ENCODE measurements at places on chromosomes 7 and 10.

- DNase-seq = no peak
These were observed 188.4 kb downstream of the POLR1F start for GRCh38 chr7:19520392-19520791.

DNA sequence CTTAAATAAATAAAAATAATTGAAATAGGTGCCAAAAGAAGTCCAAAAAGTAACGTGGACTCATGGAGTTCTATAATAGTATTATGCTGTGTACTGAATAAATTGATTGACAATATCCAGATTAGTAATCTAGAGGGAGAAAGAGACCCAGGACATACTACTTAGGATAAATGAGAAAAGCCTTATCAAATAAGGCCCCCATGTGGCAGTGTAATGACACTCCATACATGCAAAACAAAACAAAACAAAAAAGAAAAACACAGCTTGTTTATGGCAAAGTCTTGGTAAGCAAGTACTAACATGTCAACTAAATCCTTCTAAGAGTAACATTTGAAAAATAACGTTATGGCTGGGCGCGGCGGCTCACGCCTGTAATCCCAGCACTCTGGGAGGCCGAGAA, 3.6 kb upstream of the RUNDC3B start:
- peak; percentile 13 for DNase-seq

- DNase-seq = no peak
These were observed 38.5 kb downstream of the MTURN start for GRCh38 chr7:30173058-30173897.

GRCh38 chr7:853366-854117, 21.3 kb downstream of the SUN1 start:
- no peak for DNase-seq

GRCh38 chr10:14032406-14032998, 298.2 kb downstream of the FRMD4A start:
- no peak for DNase-seq

DNA sequence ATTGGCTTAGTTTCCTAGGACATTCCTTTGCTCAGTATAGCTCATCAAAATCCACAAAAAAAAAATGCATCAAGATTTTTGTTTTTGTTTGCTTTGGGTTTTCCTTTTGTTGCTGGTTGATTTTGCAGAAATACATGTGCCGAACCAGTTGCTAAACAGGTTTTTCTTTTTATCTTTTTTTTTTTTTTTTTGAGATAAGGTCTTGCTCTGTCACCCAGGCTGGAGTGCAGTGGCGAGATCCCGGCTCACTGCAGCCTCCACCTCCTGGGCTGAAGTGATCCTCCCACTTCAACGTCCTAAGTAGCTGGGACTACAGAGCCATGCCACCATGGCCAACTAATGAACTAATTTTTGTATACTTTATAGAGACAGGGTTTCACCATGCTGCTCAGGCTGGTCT, 8.3 kb downstream of the CSTF2T start:
- no peak for DNase-seq

DNA sequence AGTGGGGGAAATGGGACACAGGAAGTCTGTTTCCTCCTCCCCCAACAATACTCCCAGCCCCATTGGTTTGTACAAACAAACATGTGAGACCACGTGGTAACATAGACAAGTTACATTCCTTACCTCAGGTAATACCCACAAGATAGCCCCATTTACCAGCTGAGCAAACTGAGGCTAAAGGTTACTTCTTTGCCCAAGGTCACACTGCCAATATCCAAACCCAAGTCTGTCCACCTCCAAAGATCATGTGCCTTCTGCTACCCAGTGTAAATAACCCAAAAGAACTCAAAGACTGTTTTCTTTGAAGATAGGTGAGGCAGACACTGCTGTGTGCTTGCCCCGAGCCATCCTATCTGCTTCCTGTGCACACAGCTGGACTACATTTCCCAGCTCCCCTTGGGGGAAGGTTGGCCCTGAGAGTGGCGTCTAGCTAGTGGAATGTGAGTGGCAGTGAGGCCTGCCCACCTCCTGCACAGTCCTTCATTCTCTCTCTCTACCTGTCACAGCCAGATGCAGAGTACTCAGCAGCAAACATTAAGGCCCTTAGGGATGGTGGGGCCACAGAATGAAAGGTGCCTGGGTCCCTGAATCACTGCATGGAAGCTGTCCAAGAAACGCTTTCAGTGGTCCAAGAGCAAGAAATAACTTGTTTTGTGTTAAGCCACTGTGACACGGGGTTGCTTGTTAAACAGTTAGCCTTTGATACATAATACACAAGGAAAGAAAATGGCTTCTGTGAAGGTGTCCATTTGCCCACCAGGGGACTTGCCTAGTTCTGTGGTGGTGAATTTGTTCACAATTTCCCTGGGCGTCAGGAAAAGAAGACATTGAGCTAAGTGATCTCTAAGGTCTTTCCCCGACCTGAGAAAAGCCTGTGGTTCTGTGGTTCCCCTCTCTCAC, 257.7 kb upstream of the NFE2L3 start:
- peak; percentile 38 for DNase-seq

DNA sequence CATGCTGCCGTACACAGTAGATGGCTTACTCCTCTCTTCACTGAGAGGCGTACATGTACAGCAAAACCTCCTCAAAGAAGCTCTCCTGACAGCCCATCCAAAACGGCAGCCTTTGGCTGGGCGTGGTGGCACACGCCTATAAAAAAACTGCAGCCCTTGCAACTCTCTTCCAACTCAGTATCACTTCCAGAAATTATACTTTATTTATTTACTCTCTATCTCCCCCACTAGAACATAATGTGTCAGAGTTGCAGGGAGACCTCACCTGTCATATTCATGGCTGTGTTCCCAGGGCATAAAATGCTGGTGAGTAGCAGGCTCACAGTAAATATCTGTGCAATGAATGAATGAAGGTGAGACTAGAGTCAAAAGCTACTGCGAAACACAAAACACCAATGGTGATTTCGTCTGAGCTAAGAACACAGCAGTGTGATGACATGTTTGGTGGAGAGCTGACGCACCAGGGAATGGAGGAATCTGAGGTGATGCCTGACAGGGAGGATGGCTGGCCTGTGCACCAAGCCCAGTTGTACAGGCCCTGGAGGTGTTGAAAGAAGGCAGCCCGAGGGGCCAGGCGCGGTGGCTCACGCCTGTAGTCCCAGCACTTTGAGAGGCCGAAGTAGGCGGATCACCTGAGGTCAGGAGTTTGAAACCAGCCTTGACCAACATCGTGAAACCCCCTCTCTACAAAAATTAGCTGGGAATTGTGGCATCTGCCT, 55.3 kb downstream of the COBL start:
- no peak for DNase-seq

DNA sequence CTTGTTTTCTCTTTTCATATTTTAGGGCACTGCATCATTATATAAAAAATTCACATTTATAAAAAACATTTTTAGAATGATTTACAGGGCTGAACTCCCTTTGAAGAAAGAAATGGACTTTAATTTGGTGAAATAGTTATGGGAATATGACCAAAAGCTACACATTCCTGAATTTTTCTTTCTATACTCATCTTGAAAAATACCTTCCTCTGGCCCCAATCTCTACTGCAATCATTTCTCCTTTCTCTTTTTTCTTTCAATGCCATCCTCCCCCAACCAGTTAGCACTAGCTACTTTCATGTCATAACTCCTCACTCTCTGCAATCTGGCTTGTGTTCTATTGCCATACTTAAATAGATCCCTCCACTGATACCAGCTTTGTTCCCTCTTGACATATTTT, 6.2 kb downstream of the WNT8B start:
- DNase-seq = no peak

GRCh38 chr7:50307368-50308032, 3.0 kb downstream of the IKZF1 start:
- DNase-seq = peak; percentile 82
